ENCODE measurements at places on chromosomes 2 and 18.

DNA sequence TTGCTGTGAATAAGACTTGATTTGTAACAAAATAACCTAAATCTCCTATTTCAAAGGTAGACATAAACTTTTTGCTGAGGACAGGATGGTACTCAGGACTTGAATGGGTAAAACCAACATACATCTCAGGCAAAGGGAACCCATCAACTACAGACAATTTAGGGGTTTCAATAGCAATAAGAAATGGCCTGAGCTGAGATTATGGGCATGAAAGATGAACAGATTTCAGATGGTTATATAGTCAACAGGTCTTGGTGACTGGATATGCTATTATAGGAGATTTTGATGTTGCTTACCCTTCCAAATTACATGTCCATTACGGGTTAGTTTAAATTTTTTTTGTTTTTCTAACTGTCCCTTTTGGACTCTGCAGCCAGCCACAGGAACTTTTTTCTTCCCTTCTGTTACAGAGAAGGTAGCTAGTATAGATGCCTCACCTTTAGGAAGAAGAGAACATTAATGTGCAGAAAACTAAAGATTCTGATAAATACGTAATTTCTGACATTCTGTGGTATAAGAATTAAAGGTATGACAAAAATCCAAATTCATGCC is 4.6 kb downstream of the RPS27A start:
- no peak for DNase-seq

- DNase-seq: no peak
Measured at GRCh38 chr2:44954447-44954888, 13.0 kb downstream of the SIX3 start.

DNA sequence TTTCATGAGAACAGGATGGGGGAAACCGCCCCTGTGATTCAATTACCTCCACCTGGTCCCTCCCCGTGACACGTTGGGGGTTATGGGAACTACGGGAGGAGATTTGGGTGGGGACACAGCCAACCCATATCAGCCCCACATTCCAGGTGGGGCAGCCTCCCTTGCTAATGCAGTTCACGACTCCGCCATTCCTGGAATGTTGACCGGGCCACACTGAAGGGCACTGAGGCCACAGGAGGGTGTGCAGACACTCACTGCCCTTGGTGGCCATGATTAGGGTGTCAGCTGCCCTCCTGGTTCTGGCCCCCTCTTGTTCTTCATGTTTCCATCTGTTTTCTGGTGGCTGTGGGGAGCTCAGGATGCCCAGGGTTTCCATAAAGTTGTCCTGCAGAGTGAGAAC is 176.3 kb downstream of the TWIST2 start:
- DNase-seq: no peak

- DNase-seq: no peak
Measured at GRCh38 chr18:13934058-13934457, 18.7 kb upstream of the MC2R start.

- peak; percentile 3 for DNase-seq
Measured at GRCh38 chr2:230000118-230000841, 68.4 kb downstream of the SLC16A14 start.

GRCh38 chr2:229714736-229715541 is 584 bp upstream of the DNER start:
- DNase-seq: peak; percentile 55

DNA sequence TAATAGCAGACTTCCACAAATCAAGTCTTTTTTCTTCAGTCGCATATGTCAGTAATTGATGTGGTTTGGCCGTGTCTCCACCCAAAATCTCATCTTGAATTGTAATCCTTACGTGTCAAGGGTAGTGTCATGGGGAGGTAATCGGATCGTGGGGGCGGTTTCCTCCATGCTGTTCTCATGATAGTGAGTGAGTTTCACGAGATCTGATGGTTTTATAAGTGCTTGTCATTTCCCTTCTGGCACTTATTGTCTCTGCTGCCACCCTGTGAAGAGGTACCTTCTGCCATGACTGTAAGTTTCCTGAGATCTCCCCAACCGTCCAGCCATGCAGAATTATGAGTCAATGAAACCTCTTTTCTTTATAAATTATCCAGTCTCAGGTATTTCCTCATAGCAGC is 478.8 kb downstream of the PTPRM start:
- peak; percentile 32 for DNase-seq

DNA sequence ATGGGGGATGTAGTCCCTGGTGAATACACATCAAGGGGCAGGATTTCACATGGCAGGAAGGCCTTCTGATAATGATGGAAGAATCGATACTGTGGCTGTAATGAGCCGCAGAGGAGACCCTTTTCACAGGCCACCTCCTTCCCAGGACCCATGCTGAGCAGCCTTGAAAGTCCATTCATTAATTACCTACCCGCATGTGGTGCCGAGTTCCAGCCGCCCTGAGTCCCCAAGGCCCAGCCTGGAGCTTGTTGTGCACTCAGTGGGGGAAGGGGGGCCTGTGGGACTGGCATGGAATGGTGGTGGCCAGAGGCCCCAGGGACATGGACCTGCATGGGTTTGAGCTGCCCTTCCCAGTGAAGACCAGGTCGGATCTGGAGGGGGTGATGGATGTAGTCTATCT is 25.5 kb downstream of the ASB18 start:
- no peak for DNase-seq

- peak; percentile 94 for DNase-seq
Measured at GRCh38 chr2:42967959-42968674, 175.7 kb upstream of the HAAO start.

DNA sequence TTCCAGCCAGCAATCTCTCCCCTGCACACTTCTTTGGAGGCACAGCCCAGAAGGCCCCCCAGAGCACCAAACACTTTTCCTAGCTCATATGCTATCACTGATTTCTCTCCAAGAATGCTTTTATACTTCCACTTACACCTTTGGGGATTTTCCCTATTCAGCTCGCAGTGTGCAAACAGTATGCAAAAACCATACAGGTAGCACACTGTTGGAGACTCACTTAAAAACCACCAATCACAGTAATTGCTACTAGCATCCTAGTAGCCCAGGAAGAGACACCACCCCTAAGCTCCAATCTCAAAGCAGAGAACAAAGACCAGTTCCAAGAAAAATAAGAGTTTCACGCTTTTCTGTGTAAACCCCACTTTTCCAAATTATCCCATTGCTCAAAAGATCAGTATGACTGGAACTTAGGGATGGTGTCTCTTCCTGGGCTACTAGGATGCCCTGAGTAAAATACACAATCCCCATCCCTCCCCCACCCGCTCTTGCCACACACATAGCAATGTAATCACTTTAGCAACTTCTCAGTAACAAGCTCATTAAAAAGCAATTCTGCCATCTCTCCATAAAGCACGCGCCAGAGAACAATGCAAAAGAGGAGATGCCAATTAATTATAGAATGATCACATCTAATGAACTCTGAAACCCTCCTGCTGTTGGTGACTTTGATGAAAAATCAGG is 43.0 kb downstream of the KLF7 start:
- peak; percentile 61 for DNase-seq

GRCh38 chr18:49739275-49739674 is 74.1 kb downstream of the ACAA2 start:
- DNase-seq: no peak

- DNase-seq: no peak
Measured at GRCh38 chr2:255195-255594, 8.6 kb downstream of the SH3YL1 start.

DNA sequence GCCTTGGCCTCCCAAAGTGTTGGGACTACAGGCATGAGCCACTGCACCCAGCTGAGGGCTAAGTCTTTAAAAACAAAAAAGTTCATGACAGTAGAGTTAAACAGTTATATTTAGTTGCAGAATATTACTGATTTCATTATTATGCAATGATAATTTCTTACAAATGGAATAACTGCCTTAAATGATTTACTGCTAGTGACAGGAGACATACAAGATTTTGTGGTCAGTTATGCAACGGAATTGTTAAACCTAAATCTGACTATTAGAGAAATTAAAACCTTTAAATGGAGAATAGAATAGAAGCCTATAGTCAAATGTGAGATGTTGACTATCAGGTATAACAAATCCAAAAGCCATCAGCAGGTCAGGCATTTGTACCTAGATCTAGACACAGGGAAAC is 10.3 kb upstream of the DNAJC10 start:
- no peak for DNase-seq

DNA sequence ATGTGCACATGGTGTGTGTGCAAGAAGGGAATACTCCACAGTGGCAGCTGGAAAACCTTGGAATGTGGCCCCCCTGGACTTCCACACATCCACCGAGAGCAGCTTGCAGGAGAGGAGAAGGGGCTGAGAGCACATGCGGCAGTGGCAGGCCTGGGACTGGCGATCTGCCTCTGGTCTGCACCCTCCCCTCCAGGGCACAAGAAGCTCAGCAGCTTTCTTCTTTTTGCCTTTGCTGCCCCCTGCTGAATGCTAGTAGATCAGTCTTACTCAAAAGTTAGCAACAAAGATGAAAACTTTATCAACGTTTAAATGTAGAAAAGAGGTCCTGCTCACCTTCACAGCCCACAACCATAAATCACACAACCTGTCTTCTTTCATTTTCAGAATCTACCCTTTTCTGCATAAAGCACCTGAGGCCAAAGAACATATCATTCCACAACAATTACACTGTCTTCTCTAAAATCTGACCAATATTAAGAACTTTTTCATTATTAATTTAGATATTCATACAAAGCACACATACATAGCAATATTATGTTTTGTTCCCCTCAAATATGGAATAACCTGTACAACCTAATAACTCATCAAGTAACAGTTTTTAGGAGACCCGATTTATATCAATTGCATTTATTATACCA is 34.6 kb downstream of the TGFBRAP1 start:
- DNase-seq: peak; percentile 74

- no peak for DNase-seq
Measured at GRCh38 chr2:238511614-238511950, 84.9 kb downstream of the ASB1 start.

- DNase-seq: peak; percentile 39
Measured at GRCh38 chr18:41745166-41746049, 209.6 kb upstream of the PIK3C3 start.

GRCh38 chr18:74370115-74370514 is 54.5 kb downstream of the C18orf63 start:
- peak; percentile 86 for DNase-seq

GRCh38 chr2:190653931-190654330 is 5.0 kb downstream of the NAB1 start:
- no peak for DNase-seq

DNA sequence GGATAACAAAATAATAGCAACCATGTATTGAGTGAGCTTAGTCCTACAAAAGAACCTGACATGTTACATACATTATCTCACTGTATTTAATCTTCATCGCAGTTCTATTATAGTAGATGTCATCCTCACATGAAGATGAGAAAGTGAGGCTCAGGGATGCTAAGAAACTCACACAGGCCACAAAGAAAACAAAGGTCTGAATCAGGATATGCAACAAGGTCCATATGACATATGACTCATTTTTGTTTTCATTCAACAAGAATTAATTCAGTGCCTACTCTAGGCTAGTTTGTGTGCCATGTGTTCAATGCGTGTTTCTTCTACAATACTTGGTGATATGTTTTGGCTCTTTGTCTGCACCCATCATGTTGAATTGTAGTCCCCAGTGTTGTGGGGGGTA is 219.7 kb upstream of the EPHA4 start:
- no peak for DNase-seq

- no peak for DNase-seq
Measured at GRCh38 chr2:197184959-197185586, 125.5 kb downstream of the ANKRD44 start.

- peak; percentile 37 for DNase-seq
Measured at GRCh38 chr2:237310515-237311114, 103.3 kb downstream of the COL6A3 start.

DNA sequence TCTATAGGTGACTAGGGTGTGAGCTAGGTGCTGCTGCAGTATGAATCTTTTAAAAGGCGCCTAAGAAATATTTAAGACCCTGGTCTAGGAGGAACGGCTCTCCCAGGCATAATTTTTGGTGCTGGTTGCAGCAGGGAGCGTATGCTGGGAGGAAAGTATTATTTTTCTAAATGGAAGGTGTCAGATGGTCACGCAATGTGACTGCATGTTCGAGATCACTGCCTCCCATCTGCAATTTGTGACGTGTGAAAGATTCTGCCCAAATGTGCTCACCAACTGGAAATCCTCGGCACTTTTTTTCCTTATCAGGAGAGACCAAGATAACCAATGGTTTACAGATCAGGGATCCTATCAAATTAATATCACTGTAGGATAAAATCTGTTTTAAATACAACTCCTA is 95.6 kb upstream of the KLHL14 start:
- no peak for DNase-seq
